ENCODE measurements at places on chromosomes 13 and 19.

DNA sequence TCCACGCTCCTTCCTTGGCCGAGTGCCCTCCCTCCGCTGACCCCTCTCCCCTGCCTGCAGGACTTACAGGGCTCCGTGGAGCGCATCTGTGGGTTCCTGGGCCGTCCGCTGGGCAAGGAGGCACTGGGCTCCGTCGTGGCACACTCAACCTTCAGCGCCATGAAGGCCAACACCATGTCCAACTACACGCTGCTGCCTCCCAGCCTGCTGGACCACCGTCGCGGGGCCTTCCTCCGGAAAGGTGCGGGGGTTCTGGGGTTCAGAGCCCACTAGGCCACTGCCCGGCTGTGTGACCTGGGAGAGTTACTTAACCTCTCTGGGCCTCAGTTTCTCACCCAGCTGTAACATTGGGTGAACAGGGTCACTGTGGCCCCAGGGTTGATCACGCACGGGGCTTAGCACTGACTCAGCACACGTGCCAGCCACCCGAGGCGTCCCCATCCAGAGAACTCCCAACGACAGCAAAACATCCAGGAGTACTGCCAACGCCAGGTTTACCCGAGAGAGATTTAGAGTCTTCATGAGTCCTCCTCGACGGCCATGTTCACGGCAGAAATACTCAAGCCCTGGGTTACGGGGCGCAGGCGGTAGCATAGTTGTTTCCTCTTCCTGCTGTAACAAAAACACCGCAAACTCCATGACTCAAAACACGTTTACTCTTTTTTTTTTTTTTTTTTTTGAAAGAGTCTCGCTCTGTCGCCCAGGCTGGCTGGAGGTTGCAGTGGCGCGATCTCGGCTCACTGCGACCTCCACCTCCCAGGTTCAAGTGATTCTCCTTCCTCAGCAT is 9.7 kb upstream of the SPACA4 start:
- no peak for DNase-seq

GRCh38 chr19:58123354-58123753 is 25.3 kb upstream of the ZSCAN18 start:
- DNase-seq = no peak

DNA sequence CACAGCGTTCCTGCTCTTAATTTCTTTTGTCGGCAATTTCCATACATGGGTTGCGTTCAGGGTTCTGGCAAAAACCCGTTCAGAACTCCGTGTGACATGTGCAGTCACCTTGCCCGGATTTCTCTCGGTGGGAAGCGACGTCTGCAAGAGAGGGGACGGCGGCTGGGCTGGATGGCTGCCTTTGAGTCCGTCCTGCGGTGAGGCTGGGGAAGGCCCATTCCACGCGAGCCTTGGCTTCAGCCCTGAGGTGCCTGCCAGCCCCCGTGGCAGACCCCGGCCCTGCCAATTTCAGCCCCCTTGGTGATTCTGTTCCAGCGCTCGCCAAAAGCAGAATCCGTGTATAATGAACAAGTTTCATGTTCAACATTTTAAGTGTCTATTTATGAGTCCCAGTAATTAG is 72.6 kb upstream of the TSHZ3 start:
- DNase-seq = no peak

GRCh38 chr13:76803831-76804230 is 82.4 kb downstream of the KCTD12 start:
- peak; percentile 74 for DNase-seq
